Suprapubic skin (tissue), 4 donors: ENCODE measurements at places on chromosomes 4 and X.

DNA sequence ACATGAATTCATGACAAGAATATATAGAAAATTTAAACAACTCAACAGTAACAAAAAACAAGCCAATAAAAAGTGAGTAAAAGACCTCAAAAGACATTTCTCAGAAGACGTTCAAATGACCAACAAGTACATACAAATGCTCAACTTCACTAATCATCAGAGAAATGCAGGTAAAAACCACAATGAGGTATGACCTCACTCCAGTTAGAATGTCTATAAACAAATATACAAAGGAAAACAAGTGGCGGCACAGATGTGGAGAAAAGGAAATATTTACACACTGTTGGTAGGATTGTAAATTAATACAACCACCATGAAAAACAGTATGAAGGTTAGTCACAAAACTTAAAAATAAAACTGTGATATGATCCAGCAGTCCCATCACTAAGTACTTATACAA, 1033.1 kb downstream of the RAPGEF2 start:
- DNase-seq, result no peak

- DNase-seq, result no peak
Measured at GRCh38 chrX:72299891-72300630, 5.7 kb downstream of the CITED1 start.

DNA sequence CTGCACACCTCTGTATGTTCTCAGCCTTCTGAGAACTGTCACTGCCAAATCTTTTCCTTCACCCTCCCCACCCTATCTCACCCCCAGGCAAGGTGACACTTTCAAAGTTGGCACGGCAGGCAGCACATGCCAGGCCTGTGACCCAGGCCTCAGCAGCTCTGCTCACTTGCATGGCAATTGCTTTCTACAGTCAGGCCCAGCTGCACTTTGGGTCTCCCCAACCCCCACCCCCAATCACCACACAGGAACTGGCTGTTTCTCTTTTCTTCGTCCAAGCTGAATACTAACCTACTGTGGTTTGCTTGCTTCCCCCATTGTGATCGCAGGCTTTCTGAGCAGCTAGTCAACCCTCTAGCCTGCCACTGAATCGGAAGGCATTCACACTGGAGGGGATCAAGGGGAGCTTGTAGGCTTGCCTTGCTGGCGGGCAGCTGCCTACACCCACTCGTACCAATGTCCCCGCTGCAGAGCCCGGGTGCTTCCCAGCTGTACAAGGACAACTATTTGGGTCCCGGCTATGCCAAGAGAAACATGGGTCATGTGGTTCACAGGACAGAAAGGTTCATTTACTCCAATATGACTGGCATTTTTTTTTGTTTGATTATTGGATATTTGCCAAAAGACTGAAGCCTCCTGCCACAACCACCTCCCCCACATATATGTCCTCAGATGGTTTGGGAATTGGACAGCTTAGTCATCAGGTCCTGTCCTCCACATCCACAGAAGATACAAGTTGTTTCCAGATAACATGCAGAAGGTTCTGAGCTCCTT, 28.1 kb downstream of the SLC25A43 start:
- DNase-seq, result no peak

- DNase-seq, result no peak
Measured at GRCh38 chr4:53559021-53559620, 32.2 kb downstream of the LNX1 start.

DNA sequence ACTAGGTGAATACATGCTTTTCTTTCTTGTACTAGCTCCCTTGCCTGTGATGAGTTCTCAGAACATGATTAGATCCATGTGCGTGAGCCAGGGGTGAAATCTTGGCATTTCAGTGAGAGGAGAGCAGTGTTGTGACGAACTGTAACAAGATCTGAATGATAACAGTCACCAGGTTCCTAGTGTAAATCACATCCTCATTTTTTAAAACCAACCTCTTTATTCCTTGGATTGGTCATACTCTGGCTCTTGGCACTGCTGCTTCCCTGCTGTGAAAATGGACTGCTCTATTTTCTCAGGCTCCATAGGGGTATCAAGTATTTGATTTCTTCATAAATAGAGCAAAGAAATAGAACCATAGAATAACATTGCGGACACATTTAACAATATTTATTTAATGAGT, 206.3 kb downstream of the SLC4A4 start:
- DNase-seq, result no peak
